Stimulated activated CD4-positive, alpha-beta T cell treated with anti-CD3 and anti-CD28 coated beads, Interleukin-4, amount 100 ng/mL, for 4 hours (primary cell): ENCODE measurements at places on chromosomes 2 and 18.
A peak's percentile ranks its signal among the peaks of the same experiment; 100 is the strongest.

- DNase-seq: no peak
Measured at GRCh38 chr18:32906506-32907310, 133.9 kb upstream of the KLHL14 start.

GRCh38 chr2:242052421-242052820, 182.9 kb downstream of the RTP5 start:
- no peak for DNase-seq

- no peak for DNase-seq
Measured at GRCh38 chr2:192139813-192140212, 54.9 kb downstream of the TMEFF2 start.

DNA sequence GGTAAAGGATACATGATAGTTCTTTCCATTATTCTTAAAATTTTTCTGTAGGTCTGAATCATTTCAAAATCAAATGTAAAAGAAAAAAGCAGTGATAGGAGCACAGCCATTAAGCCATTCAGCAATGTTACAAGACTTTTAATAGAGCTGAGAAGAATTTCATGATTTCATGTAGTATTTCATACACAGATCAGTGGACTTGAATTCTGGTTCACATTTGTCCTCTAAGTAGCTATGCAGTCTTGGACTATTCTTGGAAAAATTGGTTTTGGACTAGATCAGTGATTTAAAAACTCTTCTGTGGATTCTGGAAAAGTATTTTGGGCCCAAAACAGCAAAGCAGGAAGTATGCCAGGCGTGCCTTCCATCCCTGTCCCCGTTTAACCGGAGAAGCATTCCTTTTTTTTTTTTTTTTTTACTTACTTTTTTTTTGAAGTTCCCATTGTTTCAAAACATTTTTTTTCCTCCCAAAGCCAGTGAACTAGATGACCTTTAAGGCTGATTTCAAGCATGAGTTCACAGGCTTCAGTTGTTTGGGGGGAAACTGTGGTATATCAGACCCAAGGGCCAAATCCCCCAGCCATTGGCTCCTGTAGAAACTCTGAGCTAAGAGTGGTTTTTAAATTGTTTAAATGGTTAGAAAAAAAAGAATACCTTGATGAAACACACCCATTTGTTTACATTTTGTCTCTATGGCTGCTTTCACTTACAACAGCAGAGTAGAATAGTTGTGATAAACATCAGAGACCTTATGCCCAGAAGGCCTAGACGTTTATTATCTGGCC, 17.5 kb upstream of the POLI start:
- no peak for DNase-seq

GRCh38 chr2:71560638-71561011, 107.3 kb downstream of the DYSF start:
- DNase-seq: no peak

- no peak for DNase-seq
Measured at GRCh38 chr2:29260142-29260772, 145.0 kb downstream of the CLIP4 start.

DNA sequence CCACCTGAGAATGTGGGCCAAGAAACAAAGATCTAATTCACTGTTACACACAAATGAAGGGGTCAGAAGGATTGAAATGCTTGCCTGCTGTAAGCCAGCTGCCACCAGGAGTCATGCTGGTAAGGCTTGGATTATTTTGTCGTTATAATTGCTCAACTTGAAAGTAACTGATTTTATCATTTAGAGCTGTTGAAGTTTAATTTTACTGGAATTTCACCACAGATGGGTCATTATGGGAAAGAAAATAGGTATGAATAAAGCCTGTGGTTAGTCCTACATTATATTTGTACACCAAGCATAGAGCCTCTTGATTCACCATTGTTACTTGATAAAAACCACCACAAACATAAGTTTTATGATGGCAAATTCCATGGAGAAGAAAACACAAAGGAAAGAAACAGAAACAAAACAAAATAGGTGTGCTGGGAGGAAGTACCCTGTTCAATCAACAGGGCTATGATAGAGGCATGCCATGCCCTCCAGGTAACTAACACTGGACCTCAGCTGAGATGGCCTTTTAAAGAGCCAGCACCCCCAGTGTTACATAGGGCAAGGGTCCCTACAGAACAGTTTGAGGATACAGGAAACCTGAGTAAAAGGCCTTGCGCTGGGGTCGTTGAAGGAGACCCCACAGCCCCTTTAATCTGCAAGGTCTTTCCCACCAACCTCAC, 3.0 kb downstream of the CLEC4F start:
- no peak for DNase-seq

- DNase-seq: no peak
Measured at GRCh38 chr18:44771956-44772917, 91.5 kb downstream of the SETBP1 start.

- DNase-seq: no peak
Measured at GRCh38 chr2:15971831-15972522, 31.6 kb downstream of the MYCN start.

GRCh38 chr2:81249152-81249551, 944.6 kb upstream of the LRRTM1 start:
- DNase-seq: no peak

- DNase-seq: no peak
Measured at GRCh38 chr2:68157002-68157401, 686 bp upstream of the PNO1 start.

GRCh38 chr2:64749446-64749845, 95.7 kb upstream of the SERTAD2 start:
- DNase-seq: no peak

- no peak for DNase-seq
Measured at GRCh38 chr2:80863147-80863714, 558.7 kb upstream of the LRRTM1 start.

GRCh38 chr18:66558773-66559172, 45.1 kb downstream of the CDH19 start:
- DNase-seq: no peak

DNA sequence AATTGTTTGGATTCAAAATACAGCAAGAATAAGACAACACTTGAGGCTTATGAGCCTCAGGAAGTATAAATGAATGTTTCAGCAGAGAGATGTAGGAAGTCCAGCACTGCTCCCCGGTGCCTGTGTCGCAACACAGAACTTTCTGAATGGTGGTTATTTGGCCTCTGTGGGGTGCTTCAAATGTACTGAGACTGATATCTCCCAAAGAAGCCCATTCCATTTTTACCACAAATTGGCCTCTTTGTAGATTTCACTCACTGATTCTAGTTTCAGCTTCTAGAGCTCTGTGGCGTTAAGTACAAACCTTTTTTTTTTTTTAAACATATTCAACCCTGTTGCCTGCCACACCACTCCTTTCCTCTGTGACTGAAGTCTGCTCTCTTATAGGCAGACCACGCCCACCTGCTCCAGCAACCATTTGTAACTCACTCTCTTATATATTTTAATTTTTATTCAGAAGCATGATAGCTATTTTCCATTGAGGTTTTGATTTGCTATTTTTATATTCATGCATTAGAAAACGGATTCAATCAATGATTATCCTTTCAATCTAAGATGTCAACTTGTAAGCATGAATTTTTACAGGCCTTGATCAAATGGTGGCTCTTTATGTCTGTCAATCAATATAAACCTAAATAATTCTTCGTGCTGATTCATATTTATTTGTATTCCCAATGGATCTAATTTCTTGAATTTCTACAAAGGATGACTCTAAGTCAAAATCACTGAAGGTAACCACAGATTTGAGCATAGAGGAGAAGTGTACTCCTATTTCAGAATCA, 277.1 kb upstream of the CCDC68 start:
- DNase-seq: no peak

DNA sequence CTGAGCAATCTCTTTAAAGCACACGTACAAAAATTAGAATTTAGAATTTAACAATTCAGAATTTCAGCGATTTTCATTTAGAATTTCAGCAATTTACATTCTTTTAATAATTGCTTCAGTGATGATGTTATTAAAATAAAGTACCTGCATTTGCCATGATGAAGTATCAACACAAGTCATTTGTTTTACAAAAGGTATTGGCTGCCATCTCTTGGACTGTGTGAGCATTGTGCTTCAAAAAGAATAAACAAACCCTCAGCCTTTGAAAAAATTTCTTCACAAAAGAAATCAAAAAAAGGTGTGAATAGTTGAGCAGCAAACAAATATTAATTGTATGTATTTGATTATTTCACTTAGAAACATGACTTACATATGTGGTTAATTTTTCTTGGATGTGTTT, 27.1 kb upstream of the ZC3H15 start:
- no peak for DNase-seq

GRCh38 chr2:101790857-101791256, 93.3 kb downstream of the MAP4K4 start:
- no peak for DNase-seq

- DNase-seq: no peak
Measured at GRCh38 chr18:54260396-54261072, 8.8 kb upstream of the POLI start.

- DNase-seq: no peak
Measured at GRCh38 chr2:120287183-120288015, 34.7 kb downstream of the RALB start.

GRCh38 chr2:168375195-168375798, 80.8 kb upstream of the CERS6 start:
- no peak for DNase-seq

DNA sequence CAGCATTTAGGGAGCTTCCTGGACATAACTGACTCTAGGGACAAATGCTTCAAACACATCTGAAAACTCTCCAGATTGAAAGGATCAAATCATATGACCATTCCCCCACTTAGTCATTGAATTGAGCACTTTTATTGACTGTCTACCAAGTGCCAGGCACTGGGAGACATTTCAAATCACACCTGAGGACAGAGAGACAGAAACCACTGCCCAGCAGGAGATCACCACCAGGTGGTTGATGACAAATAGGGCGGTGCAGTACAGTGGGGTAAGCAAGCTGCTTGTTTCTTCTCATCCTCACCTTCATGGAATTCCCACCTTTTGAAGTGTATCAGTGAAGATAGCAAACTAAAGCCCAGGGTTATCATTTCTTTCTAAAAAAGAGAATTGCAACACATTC, 19.0 kb upstream of the CXCR4 start:
- no peak for DNase-seq

GRCh38 chr2:106189764-106190468, 4.2 kb downstream of the UXS1 start:
- DNase-seq: no peak

DNA sequence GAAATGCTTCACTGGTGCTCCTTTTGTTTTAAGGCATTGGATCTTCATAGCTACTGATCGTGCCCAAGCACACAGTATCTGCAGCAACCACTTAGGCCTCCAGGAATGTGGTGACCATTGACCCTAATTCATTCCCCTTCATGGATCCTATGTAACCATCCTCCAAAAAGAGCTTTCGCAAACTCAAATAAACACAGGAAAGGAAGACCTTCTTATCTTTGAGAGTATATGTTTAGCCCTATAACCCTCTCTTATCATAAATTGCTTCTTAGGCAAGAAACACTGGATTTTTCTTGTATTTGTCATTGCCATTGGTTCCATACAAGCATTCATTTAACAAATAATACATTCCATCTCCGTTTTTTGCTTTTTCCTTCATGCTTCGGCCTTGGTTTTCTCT, 4.1 kb upstream of the TTR start:
- DNase-seq: no peak

DNA sequence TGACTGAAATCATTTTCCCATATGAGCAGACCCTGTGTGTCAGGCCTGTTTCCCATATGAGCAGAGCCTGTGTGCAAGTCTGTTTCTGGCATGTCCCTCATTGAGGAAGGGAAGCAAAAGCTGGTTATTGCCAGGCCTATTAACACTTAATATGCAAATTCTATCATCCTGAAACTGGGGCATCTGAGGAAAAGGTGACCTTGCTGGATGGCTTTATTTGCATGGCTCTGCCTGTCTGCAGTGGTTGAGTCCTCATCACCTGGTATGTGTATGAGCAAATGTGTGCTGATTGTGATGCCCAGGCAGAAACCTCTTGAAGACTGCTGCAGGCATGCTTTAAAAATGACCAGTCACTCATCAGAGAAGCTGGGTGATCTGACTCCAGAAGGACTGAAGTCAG, 31.2 kb downstream of the EIF4E2 start:
- DNase-seq: no peak

DNA sequence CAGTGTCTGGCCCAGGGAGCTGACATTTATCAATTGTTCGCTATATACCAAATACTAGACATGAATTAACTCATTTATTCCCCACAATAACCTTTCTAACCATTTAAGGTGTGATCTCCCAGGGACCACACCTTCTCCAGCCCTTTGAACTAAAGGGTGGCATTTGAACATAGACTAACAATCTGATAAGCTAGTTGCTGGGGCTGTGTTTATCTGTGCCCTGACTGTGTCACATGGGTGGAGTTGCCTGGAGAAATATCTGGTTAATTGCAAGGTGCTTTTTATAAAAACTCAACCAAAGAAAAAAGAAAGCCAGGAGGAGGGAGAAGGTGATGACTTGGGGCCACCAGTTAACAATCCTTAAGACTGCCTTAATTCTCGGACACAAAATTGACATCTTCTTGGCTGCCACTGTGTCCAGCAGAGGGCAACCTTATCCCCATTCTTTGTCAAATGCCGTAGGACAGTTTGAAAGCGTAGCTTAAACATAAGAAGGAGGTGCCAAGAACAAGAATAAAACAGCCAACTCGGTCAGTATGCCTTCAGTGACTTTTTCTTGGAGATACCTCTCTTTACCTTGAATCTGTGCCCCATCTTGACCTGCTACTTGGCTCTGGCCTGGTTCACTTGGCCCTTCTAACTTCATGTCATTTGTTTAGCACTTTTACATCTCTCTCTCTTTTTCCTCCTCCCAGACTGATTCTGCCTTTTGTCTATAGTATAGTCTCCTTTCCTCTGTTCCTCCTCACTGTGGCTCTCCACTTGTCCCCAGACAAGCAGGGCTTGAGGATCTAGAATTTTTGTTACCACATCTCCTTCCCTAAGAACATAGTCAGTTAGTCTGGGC, 183.4 kb downstream of the MYO3B start:
- DNase-seq: peak; percentile 27

GRCh38 chr2:151841047-151841424, 12.8 kb upstream of the ARL5A start:
- no peak for DNase-seq

- no peak for DNase-seq
Measured at GRCh38 chr18:13513021-13513420, 213.3 kb downstream of the FAM210A start.

DNA sequence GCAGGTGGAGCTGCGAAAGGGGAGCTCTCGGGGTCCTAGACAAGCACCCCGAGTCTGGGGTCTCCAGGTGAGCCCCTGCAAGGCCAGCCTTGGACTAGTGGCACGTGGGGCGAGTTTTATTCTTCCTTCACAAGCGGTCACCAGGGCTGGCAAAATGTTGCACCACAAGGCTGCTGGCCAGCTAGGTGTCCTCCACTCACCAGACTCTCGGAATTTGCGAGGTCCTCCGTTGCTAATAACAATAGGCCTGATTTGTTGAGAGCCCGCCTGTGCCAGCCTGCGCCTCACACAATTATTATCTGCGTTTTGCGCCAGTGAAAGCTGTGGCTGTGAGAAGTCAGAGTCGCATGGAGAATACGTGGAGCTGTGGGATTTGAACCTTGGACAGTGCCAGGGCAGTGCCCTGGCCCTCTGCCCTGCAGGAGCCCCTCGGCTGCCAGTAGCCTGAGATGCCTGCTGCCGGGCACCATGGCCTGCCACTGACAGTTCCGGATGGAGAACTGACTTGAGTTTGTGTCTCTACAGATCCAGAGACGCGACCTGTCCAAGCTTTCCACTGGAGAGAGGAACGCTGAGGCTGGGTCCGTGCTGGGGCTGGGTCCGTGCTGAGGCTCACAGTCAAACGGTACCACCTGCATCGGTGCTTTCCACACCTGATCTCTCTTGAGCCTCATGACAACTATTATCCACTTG, 77.6 kb upstream of the ODC1 start:
- DNase-seq: no peak

- DNase-seq: peak; percentile 81
Measured at GRCh38 chr2:96146153-96146880, 1.1 kb upstream of the DUSP2 start.
